Neuronal stem cell (in vitro differentiated cells): ENCODE measurements at places on chromosomes 4 and X.
A peak's percentile ranks its signal among the peaks of the same experiment; 100 is the strongest.

- no peak for DNase-seq
These were observed 727.2 kb downstream of the C4orf33 start for GRCh38 chr4:129823105-129823504.

- no peak for DNase-seq
These were observed 50.6 kb downstream of the PTCHD1 start for GRCh38 chrX:23385242-23385641.

GRCh38 chrX:39854772-39855747 is 242.7 kb downstream of the BCOR start:
- DNase-seq: no peak

- DNase-seq: peak; percentile 36
These were observed 716 bp downstream of the FHIP1A start for GRCh38 chr4:151409470-151410313.

DNA sequence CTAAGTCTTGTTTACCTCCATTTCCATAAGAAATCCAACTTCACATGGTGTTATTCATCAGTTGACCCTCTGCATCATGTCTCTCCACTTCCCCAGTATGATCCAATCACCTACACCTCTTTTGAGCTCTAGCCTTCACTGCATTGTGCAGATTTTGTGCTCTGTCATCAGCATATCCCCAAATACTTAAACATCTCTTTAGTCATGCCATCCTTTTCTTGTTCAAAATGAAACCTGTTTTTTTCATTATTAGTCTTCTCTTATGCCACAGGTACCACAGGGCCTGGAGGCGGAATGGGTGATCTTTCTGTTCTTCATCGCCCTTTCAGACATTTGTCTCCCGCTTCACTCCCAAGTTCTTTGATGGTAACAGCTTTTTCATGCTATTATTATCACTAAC is 382.7 kb upstream of the GALNTL6 start:
- no peak for DNase-seq

- no peak for DNase-seq
These were observed 69.3 kb downstream of the OPHN1 start for GRCh38 chrX:68363984-68364383.

DNA sequence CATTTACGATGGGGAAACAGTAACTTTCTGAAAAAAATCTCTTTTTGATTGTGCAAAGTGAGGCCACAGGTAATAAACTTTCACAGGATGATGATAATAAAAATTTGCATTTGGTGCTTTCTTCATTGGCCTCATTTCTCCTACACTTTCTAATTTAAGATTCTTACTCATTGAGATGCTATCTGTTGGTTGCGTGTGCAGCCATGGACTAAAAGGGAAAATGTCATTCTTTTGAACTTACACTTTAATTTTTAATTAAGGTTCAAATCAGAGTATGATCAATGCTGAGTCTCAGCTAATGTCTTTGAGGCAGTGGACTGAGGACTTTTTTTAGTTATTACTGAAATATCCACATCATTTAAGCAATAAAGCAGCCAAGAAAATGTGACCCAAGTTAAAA is 87.6 kb downstream of the SEL1L3 start:
- no peak for DNase-seq

DNA sequence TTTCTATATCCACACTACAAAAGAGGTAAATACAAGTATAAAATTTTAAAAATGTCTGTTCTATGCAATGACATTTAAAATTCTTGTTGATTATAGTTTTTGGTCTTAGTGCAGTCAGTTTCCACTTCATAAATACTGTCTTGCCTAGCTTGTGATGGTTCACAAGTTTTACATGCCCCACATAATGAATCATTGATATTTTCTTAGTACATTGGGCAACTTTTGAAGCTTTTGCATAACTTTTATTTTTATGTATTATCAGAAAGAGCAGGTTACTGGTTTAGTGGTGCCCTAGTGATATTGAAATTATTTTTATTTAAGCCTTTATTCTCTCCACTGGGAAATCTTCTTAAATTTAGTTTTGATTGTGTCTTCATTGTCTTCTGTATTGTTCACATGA is 388.0 kb downstream of the CCSER1 start:
- DNase-seq: no peak

GRCh38 chrX:55919367-55920221 is 202.0 kb downstream of the RRAGB start:
- DNase-seq: no peak

DNA sequence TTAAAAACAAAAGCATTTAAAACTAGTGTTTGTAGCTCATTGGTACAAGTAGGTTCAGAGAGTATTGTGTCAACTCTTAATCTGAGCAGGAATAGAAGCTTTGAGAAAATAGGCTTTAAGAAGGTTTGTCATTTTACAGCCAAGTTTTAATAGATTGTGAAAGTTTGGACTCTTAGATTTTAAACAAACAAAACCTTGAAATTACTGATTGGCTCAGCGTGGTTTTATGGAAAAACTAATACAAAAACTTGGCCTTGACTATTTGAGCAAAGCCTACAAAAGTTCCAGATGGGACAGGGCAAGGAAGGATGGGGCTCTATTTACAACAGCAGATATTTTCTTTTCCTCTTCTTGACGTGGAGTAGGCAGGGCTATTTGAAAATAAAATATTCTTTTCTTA is 16.5 kb downstream of the ZFX start:
- DNase-seq: no peak

DNA sequence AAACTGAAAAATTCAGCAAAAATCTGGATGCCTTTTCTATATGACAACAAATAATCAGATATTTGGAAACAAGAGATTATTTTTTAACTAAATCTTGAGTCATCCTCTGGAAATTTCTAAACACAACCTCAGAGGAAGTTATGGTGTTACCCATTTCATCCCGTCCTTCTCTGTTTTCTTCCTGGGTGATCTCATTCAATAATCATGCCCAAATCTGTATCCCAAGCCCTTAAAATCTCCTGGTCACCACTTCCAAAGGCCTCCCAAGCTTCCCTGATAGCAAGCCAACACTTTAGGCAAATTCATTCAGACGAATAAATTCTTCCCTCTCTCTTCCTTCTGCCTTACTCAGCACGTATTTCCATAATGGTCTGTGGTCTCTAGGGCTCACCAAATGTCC is 9.7 kb upstream of the SORCS2 start:
- DNase-seq: no peak

DNA sequence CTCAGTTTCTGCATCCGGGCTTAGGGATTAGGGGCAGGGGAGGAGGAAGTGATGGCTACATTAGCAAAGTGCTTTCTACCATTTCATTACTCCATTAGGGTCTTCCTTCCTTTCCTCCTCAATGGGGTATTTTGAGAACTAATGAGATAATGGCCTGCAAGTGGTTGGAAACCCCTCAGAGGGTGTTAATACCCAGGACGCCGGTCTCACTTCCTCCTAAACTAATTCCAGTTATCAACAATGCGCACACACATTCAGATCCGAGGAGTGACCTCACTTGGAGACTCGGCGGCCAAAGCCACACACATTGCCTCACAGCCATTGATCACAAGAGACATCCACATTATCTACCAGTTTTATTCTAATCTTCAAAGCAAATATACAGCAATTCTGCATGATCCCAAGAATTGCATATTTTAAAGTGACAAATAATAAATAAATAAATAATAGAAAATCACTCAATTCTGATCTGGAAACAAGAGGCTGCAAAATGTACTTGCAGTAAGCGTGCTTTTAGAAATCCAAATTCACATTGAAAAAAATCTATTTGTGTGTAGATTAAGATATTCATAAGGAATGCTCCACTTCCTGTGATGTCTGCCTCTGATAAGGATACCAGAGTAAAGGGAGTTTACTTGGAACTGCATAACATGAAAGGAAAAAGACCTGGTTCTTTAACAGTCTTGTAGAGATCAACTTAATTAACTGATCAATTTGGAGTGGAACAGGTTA is 329.1 kb downstream of the FBXW7 start:
- DNase-seq: no peak

DNA sequence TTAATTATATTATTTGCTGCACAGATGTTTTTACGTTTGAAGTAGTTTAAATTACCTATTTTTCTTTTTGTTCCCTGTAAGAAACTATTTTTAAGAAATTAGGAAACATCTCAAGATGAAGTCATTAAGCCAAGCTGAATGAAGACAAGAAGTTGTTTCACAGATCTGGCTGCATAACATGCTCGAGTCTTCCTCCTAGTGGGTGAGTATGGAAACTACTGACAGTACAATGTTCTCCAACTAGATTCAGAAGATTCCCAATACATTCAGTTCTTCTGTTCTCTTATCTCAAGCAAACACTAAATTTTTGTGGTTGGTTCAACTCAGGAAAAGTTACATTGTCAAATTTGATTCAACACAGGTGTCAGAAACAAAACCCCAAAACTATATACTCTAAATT is 256.8 kb upstream of the VCX start:
- peak; percentile 3 for DNase-seq

GRCh38 chrX:112877771-112878173 is 37.1 kb upstream of the AMOT start:
- DNase-seq: no peak

DNA sequence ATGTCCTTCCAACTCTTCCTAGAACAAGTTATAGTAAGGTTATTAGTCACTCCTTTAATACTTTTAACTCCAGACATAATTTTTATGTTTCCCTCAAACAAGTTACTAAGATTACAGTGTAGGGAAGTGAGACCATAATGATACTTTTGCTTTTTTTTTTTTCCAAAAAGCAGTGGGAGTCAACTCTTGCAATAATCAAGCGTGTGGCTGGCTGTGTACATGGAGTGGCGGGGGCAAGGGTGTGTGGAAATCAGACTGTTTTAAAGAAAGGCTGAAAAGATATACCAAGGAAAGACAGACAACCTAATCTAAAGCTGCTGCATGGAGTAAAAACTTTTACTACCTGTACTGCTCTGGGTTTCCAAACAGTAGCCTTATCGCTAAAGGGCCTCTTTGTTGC is 4.1 kb downstream of the NOA1 start:
- DNase-seq: no peak

DNA sequence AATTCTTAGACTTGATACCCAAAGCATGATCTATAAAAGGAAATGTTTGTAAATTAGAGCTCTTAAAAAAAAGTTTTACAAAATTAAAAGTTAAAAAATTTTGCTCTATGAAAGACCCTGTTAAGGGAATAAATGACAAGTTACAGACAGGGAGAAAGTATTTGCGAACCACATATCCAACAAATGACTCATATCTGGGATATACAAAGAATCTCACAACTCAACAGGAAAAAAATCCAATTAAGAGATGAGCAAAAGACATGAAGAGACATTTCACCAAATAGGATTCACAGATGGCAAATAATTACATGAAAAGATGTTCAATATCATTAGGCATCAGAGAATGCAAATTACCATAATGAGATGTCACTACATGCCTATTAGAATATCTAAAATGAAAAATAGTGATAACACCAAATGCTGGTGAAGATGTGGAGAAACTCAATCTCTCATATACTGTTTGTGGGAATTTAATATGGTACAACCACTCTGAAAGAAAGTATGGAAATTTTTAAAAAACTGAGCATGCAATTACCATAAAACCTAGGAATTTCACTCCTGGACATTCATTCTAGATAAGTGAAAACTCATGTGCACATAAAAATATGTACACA is 100.8 kb upstream of the EOLA2 start:
- no peak for DNase-seq

DNA sequence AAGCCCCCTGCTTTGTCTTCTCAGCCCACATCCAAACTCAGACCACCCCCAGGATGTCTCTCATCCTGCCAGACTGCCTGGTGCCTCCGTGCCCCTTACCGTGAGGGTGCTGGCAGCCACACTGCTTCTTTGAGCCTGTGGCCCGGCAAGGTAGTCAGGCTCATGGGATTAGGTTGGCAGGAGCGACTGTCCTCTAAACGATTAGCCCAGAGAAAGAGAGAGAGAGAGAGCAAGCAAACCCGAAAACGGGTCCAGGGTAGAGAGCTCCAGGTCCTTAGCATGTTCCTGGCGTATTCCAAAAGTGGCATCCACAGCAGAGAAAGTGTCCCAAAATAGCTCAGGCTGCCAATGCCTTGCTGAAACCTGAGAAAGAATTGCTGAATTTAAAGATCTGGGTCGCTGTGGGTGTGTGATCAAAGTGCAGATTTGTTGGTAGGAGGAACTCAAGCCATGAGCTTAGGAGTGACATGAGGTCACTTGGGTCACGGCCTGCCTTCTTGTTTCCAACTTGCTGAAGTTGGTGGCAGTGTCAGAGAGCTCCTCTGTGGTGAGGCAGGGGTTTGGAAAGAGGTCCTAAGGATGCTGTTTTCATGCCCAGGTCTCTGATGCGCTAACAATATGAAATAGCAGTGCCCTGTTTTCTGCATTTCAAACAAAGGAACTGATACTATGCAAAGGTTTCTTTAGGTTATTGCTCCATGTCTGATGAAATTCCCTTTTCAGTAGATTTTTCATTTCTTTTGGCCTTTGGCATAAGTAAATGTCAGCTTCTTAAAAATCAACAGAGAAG is 81.6 kb downstream of the RTL9 start:
- DNase-seq: no peak

DNA sequence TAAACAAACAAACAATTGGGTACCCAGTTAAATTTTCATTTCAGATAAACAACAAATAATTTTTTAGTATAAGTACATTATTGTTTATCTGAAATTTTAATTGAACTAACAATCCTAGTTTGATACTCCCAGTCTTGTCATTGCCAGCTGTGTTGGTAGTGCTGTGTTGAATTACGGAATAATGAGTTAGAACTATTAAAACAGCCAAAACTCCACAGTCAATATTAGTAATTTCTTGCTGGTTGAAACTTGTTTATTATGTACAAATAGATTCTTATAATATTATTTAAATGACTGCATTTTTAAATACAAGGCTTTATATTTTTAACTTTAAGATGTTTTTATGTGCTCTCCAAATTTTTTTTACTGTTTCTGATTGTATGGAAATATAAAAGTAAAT is 2.9 kb downstream of the CXCL8 start:
- no peak for DNase-seq

DNA sequence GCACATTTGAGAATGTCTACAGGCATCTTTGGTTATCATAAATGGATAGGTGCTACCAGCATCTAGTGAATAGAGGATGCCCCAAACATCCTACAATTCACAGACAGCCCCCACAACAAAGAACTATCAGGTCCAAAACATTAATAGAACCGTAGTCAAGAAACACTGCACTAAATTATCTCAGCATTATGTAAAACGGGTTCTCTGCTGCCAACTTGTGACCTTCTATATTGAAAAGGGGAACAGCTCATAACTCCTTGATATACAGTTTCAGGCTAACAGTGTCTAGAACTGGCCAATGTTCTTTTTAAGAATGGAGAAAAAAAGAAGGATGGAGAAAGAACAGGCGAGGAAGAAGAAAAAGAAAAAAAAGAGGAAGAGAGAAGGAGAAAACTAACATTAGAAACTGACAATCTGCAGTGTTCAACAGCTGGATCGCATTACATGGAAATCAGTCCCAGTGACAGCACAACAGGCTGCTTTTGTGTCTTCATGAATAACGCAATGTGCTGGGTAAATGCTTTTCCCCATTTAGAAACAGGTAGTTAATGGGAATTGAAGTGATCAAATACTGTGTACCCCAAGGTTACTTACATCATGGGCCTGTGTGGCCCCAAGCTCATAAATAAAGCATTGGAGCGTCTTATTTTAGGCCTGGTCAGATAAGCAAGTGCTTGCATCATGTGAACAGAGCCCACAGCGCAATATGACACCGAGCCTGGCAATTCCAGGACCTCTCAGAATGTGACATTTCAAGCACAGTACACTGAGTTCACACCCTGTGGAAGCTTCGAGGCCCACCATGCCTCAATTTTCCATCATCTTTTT is 339.5 kb downstream of the DHX15 start:
- DNase-seq: peak; percentile 12
